CD4-positive, alpha-beta T cell treated with Interferon gamma for 1 hour (primary cell): ENCODE measurements at places on chromosomes 13 and 19.

DNA sequence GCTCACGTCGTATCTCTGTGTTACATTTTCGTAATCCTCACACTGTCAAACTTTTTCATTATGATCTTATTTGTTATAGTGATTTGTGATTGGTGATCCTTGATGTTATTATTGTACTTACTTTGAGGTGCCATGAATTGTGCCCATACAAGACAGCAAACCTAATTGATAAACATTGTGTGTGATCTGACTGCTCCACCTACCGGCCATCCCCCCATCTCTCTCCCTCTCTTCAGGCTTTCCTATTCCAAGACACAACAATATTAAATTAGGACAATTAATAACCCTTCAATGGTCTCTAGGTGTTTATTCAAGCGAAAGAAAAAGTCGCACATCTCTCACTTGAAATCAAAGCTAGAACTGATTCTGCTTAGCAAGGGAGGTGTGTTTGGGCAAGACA is 349.3 kb downstream of the RBM26 start:
- no peak for DNase-seq

DNA sequence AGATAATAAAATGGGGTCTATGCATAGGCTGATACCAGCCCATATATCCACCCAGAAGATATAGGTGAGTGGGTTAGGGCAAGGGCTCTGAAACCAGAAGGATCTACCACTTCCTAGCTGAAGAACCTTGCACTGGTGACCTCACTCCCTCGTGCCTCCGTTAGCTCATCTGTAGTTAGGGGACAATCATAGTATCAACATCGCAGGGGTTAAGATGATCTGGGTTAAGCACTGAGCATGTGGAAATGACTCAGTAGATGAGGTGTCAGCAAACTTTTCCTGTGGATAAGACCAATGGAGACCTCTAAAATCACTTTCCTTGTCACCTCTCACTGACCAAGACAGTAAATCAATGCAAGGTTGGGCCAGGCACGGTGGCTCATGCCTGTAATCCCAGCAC is 30.5 kb downstream of the TNFSF14 start:
- DNase-seq = no peak

GRCh38 chr13:29903996-29904395 is 53.6 kb upstream of the UBL3 start:
- DNase-seq = no peak

- DNase-seq = peak; percentile 65
Measured at GRCh38 chr19:50461066-50461875, 15.0 kb upstream of the EMC10 start.

GRCh38 chr13:99357941-99358340 is 50.7 kb upstream of the GPR183 start:
- DNase-seq = no peak
